ENCODE measurements at places on chromosomes 3 and 15. TPM values are rescaled to one million over a fixed set of nuclear protein-coding genes. Genes with fewer than 3 reads are reported as not detected.

- no peak for DNase-seq
Measured at GRCh38 chr3:102200126-102200525, 234.7 kb upstream of the ZPLD1 start.

GRCh38 chr3:69389520-69390248 is 3.8 kb upstream of the FRMD4B start:
- no peak for DNase-seq

- DNase-seq: peak; percentile 76
Measured at GRCh38 chr3:66378256-66378655, 122.6 kb downstream of the LRIG1 start.

DNA sequence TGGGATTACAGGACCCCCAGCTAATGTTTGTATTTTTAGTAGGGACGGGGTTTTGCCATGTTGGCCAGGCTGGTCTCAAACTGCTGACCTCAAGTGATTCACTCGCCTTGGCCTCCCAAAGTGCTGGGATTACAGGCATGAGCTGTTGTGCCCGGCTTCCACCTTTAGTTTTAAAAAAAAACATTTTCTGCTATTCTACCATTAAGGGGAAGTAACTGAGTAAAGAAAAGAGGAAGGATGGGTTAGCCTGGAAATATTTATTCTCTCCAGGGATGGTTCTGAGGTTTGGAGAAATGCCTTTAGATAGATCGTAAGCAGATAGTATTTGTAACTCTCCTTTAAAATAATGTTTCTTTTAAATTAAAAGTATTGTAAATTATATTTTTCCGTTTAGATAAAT is 3.1 kb downstream of the AP4E1 start:
- DNase-seq: no peak

- DNase-seq: no peak
Measured at GRCh38 chr3:134817297-134817696, 22.2 kb downstream of the EPHB1 start.

DNA sequence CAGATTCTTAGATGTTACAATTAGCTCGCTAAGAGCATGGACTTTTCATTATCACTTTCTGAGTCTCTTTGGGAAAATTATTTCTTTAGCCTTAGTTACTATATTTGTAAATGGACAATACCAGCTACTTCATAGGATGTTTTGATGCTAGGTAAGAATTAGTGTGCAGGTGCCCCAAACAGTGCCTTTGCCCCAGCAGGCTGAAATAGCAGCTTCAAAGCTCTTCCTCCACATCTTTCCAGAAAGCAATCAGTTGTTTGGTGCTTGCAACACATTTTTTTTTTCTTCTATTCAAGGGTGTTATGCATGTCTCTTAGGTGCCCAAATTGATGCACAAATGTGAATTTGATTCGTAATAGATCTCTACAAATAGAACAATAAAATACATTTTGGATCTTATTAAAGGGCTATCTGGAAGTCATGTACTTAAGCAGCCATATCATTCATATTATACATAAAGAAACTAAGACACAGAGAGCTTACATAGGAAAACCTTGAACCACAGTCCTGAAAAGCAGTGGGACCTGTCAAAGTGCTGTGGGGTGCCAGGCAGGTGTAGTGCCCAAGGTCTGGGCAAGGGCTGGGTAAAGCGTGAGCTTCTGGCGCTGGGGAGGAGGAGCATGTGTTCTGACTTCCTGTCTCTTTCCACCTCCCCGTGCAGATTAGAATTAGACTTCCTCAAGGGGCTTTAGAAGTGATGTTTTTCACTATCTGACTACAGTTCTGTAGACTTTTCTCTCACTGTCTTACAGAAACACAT is 62.9 kb downstream of the FNDC3B start:
- DNase-seq: no peak

RHOA gene
- 460 TPM for total RNA-seq

WDR72 gene
- total RNA-seq: 2.3 TPM

GRCh38 chr3:170420307-170420821 is 1.7 kb downstream of the CLDN11 start:
- peak; percentile 50 for DNase-seq

- DNase-seq: no peak
Measured at GRCh38 chr3:15271785-15272381, 60.5 kb downstream of the SH3BP5 start.

DNA sequence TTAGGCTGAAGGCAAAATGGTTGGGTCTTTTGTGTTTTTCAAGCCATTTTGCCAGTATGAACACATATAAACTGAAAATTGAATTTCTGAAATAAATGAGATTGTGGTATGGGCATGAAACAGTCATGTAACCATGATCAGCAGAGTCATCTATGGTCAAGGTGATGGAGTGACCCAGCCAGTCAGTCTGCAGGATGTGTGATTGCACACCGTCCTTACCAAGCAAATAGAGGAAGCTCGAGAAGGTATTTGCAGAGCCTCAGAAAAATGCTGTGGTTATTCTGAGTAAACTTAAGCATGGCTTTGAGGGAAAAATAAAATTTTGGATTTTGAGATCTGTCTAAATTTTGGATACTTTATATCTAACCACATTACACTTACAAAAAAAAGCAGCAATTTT is 95.9 kb upstream of the RNF7 start:
- DNase-seq: no peak

GRCh38 chr3:188916934-188917401 is 254.8 kb upstream of the TPRG1 start:
- DNase-seq: no peak

DNA sequence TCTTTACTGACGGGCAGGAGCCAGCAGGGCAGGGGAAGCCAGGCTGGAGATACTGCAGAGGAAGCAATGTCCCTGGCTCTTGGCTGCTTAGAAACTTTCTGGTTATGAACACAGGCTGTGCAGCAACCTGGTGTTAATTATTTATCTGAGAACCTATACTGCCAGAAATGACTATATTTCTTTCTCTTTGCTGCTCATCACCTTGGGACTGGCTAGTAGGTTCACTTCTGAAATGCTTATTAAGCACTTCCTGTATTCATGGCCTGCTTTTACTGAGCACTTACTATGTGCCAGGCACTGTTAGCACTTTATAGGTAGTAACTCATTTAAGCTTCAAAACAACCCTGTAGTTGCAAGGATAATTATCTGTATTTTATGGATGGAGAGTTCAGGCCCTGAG is 57.6 kb downstream of the RAB11A start:
- DNase-seq: no peak

GRCh38 chr15:71715914-71716313 is 94.4 kb upstream of the NR2E3 start:
- no peak for DNase-seq

SPSB4 gene
- total RNA-seq: 10.7 TPM

DNA sequence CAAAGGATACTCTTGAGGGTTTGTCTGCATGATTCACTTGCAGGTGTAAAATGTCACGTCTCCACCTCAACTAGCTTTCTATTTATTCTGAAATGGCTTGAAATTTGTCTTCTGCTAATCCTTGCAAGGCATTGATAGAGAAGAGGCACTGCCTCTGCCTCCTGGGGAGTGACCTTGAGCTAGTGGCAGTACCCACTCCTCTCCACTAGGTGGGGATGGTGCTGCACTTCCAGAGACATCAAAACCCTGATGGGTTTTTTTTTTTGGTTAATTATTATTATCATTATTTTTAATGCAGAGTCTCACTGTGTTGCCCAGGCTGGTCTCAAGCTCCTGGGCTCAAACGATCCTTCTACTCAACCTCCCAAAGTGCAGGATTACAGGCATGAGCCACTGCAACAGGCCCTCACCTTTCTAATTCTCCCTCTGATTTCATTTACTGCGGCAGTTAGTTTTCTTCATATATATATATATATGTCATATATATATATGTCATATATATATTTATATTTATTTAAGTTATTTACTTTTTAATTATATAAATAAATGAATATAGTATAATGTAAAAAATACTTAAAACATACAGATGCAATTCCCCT is 117.6 kb upstream of the EIF1B start:
- DNase-seq: peak; percentile 59

DNA sequence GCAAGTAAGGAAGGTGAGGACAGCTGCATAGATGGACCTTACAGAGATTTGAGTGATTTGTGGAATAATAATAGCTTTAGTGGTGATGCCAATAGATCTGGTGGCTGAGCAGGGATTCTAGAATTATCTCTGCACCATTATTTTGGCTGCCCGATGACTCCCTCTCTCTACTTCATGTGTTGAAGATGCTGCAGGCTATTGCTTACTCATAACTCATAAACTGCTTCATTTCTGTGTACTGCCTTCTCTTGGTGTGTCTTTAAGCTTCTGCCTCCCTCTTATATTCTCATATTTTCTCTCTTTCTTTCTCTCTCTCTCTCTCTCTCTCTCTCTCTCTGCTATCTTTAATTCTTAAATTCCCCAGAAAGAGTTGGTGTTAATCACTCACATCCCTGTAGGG is 256.0 kb upstream of the TRIM42 start:
- DNase-seq: no peak

DNA sequence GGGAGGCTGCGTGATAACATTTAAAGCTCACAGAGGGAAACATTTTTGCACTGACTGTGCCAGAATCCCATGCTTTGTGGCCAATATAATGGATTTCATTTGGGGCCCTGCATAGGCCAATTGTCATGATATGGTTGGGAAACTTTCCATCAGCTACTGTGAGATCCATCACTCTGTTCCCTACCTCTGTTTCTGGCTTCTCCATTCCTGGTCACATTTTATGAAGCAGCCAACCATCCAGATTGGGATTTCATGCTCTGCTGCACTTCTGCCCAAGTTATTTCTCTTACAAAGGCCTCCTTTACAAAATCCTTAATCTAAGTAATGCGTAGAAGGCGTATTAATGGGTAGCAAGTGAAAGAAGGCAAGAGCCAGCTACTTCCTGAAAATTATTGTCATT is 221.1 kb downstream of the LRTM1 start:
- no peak for DNase-seq

NR1I2 gene
- total RNA-seq: 0.22 TPM

KY gene
- total RNA-seq: 0.09 TPM

SETMAR gene
- total RNA-seq: 25.1 TPM

DNA sequence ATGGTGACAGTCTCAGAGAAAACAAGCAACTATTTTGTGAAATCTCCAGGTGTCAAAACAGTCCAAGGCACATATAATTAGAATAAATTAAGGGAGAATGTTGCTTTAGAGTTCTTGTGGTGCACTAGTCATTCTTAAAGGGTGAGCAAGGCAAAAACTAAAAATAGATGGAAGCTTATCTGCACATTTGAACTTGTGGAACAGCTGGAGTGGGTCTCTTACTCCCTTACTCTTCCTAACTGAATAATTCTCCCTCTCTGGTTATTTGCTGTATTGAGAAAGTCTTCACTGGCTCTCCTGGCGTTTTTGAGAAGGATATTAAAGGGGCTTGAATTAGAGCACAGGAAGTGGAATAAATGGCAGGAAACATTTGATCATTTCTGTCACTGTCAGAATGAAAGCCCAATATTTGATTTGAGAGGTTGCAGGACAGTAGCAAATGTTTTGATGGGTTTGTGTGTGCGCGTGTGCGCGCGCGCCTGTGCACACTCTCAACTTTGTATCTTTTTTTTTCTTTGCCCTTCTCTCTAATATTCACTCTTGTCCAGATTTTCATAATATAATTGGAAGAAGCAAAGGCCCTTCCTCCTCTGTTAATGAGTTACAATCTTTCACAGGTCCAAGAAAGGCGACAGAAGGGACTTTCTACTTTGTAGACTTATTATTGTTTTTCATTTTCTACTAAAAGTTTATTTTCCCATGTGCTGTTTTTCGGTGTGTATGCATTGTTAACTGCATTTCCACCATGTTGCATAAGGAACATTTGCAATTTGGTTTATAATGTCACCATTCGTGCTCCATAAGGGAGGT is 40.9 kb downstream of the AKAP13 start:
- no peak for DNase-seq

CTDSPL gene
- total RNA-seq: 36.9 TPM

- peak; percentile 11 for DNase-seq
Measured at GRCh38 chr3:188476935-188477334, 323.0 kb downstream of the LPP start.

SPATA12 gene
- total RNA-seq: 0.12 TPM

SLC12A1 gene
- not detected for total RNA-seq

DNA sequence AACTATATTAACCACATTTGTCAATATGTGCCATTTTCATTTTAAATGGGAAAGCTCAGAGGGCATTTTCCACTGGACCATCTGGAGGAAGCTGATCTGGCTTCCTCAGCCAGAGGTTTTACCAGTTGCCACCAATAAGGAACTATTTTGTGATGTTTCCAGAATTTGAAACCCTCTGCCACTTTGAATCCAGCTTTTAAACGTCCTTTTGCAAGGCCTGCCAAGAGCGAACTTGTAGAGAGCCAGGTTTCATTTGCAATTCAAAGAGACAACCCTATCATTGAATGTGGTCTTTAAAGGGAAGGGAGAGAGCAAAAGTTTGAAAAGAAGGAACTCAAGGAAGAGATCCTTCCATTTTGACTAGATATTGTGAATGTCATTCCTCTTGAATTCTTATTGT is 123.3 kb upstream of the CHL1 start:
- no peak for DNase-seq

TICRR gene
- total RNA-seq: 19.6 TPM

DNA sequence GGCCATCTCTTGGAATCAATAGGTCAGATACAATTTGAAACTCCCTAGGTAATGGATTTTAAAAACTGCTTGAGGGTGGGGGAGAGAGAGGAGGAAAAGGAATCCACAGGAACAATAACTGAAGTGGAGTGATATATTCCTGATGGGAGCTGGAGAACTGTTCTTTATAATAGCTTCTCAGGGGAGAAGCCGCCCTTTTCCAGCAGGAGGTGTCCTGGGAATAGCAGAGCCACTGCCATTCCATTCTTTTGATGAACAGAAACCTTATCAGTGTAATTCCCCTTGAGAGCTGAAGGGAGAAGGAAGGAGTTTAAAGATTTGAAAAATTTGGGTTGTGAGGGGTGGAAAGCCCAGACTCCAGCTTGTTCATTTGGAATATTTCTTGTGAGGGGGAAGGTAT is 504.9 kb upstream of the DPH6 start:
- peak; percentile 57 for DNase-seq

DOCK3 gene
- total RNA-seq: 11.1 TPM

DNA sequence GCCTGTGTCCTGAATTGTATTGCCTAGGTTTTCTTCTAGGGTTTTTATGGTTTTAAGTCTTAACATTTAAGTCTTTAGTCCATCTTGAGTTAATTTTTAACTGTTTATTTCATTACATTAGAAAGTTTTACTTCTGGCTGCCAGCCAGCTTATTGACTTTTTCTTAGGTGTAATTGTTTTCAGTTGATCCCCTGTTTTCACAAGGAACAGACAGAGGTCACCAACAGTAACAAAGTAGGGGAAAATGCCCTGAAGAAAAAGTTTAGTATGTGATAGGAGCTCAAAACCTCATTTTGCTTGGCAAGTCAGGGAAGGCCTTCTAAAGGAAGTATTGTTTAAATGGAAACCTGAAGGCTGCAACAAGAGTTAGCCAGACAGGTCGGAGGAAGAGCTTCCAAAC is 10.4 kb downstream of the WDR48 start:
- no peak for DNase-seq

GRCh38 chr3:29683018-29683993 is 402.4 kb downstream of the RBMS3 start:
- no peak for DNase-seq

DNA sequence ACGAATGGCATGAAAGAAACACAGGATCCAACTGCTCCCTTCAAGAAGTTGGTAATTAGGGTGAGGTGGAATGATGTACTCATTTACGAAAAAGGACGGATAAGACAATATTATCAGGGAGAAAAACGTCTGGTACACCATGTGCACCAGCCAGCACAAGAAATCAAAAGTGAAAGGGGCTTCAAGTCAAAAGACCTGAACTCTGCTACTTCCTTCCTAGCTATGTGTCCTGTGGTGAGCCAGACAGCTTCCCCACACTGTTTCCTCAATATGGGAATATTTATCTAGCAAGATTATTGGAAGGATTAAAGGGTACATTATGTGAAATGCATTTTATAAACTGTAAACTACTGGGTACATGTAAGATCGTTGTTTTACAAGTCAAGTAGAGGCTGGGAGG is 33.9 kb downstream of the RAB27A start:
- no peak for DNase-seq
